Stimulated activated CD4-positive, alpha-beta T cell treated with anti-CD3 and anti-CD28 coated beads, Interleukin-2, amount 100 ng/mL, for 24 hours (primary cell): ENCODE measurements at places on chromosomes 1 and 21.

DNA sequence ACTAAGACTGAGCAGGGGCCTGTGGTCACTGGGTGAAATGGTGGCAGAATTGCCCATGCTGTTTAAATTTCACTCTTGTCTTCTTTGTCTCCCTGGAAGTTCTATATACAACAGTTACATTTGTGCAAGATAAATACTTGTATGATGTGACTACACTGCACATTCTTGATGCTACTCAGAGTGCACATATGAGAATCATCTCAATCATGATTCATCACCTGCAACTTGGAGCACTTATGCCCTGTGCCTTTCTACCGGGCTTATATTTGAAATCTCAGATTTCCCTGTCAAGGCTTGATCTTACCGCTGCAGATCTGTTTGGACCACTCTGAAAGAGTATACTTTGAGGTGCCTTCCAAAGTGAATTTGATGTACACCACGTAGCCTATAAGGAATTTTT lies 10.6 kb downstream of the PGM1 start:
- DNase-seq, result no peak

- DNase-seq, result no peak
Measured at GRCh38 chr21:15943009-15943666, 213.4 kb downstream of the USP25 start.

- no peak for DNase-seq
Measured at GRCh38 chr1:232335261-232335660, 294.7 kb downstream of the SIPA1L2 start.

GRCh38 chr1:159000625-159001024 lies 9.1 kb upstream of the IFI16 start:
- no peak for DNase-seq
